ENCODE measurements at places on chromosomes 2 and 18.

GRCh38 chr18:5519448-5520298, 24.1 kb downstream of the EPB41L3 start:
- no peak for DNase-seq

GRCh38 chr2:160752475-160753330, 259.1 kb upstream of the RBMS1 start:
- DNase-seq: peak; percentile 66

DNA sequence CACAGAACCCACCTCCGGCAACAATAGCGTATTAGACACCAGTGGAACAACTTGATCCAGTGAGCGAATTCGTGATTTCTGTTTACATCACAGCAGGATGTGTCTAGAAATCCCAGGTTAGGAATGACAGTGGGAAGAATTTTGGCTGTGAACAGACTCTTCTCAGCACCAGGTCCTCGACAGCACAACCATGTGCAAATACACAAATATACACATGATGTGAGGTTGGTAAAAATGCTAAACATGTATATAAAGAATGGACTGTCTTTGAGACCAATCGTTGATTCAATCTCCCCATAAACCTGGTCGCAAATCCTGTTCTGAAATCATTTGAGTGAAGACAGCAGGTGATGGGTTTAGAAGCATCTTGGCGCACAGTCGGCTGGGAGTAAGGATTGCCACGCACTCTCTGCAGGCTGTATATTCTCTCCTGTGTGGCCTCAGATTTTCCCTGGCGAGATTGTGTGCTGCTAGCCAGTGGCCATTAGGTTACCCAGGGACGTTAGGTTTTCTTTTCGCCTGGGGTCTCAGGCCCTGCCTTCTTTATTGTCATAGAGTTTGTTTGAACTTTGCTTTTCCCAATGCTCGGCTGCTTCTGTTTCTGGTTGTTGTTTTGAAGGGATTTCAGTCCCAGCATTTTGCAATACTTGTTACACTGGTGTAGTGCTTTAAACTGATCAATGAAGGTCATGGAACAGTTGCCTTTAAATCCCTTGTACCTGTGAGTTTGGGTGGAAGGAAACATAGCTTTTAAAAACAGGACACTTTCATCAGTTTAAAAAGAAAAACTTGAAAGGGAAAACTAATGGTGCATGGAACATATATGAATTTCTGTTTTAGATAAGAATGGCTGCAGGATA, 147.3 kb downstream of the ALPK2 start:
- no peak for DNase-seq

DNA sequence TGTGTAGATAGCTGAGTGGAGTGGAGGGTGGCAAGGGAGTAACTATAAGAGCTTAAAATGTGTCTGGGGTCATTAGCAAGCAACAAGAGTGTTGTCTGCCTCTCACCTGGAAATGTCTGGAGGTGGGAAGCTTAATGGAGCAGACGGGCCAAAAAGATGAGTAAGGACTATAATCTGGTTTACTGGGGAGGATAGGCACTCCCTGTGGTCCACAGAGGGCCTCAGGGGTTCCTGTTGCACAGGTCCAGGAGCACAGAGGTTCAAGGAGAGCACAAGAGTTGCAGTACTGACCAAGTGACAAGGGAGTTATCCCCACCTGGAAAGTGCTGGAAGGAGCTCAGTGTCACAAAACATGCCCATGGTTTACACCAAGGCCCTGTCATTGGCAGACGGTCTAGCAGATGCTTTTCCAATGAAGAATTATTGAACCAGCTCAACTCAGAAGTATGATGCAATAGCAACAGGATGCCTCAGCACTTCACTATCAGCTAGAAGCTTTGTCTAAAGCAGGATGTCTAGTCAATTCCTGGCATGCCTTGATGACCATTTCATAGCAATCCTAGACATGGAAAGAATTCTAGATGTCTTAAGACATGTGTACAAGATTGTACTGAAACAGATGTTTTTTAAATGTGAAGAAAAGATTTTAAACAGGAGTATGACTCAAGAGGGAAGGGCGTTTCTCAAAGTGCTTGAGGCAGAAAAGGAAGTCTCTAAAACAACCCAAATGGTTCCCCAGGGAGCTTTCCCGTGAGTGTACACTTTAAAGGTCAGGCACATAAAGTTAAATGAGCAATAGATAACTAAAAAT, 62.9 kb upstream of the SERPINE2 start:
- DNase-seq: peak; percentile 8

DNA sequence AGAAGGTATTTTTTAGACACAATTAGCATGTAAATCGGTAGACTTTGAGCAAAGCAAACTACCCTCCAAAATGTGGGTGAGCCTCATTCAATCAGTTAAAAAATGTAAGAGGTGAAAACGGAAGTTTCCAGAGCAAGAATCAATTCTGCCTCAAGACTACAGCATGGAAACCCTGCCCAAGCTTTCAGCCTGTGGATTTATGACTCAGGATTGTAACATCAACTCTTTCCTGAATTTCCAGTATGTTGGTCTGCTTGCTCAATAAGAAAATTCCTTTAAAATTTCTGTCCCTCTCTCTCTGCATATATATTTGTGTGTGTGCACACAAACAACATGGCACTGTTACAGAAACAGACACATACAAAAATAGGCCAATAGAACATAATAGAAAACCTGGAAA, 228.6 kb upstream of the DOK6 start:
- DNase-seq: no peak

DNA sequence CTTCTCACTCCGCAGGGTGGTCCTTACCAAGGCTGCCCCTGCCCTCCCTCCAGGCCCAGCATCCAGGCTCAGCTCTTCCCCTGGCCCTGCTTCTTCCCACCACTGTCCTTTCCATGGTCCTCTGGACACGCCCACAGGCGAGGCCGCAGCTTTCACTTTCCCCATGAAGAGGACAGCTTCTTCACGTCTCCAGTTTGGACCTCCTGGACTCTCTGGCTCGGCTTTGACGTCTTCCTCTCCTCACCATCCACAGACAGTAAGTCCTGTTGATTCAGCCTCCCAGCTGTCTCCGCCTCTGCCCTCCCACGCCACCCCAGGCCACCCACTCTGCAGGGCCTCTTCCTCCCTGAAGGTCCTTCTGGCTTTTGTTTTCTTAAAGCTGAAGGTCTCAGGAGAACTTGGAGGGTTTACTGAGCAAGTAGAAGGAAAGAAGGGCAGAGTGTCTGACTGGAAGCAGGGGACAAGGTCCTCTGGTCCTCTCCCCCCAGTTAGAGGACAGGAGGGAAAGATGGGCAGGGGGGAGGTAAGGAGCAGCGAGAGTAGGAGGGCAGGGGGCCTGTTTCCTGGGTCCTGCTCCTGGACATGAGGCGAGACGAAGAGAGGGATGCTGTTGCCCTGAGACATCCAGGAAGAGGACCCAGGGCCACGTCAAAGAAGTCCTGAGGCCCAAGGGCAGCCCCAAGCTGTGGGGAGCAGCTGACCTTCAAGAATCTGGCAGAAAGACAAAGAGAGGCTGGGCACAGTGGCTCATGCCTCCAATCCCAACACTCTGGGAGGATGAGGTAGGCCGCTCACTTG, 24.7 kb upstream of the NMUR1 start:
- peak; percentile 88 for DNase-seq

- no peak for DNase-seq
Measured at GRCh38 chr2:189372688-189373257, 68.5 kb upstream of the WDR75 start.

DNA sequence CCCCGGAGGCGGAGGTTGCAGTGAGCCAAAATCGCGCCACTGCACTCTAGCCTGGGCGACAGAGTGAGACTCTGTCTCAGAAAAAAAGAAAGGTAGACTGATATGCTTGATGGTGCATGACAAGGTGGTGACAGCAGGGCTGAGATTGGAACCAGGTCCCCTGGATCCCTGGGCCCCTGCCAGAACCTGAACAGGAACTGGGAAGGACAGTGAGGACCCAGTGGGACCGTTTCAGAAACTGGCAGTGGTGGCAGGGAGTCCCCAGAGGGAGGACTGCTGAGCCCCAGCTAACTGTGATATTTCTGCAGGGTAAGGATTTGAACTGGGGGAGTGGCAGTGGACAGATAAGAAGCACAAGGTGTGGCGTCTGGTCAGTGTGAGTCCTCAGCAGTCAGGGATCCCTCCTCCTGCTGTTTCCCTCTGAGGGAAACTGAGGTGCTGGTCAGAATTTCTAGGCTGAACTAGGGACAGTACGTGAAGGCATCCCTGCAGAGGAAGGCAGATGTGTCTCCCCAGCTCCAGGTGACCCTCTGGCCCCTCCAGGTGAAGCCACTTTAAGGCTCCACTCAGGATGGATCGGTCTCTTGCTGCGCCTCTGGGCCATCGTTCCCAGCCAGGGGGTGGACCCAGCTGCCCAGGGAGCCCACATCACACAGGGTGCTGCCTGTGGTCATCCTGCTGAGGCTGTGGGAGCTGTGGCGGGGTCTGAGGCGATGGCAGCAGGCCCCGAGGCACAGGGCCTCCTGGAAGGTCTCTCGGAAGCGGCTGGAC, 5.6 kb downstream of the NMUR1 start:
- DNase-seq: no peak

- DNase-seq: no peak
Measured at GRCh38 chr18:78732273-78733210, 247.1 kb upstream of the SALL3 start.

DNA sequence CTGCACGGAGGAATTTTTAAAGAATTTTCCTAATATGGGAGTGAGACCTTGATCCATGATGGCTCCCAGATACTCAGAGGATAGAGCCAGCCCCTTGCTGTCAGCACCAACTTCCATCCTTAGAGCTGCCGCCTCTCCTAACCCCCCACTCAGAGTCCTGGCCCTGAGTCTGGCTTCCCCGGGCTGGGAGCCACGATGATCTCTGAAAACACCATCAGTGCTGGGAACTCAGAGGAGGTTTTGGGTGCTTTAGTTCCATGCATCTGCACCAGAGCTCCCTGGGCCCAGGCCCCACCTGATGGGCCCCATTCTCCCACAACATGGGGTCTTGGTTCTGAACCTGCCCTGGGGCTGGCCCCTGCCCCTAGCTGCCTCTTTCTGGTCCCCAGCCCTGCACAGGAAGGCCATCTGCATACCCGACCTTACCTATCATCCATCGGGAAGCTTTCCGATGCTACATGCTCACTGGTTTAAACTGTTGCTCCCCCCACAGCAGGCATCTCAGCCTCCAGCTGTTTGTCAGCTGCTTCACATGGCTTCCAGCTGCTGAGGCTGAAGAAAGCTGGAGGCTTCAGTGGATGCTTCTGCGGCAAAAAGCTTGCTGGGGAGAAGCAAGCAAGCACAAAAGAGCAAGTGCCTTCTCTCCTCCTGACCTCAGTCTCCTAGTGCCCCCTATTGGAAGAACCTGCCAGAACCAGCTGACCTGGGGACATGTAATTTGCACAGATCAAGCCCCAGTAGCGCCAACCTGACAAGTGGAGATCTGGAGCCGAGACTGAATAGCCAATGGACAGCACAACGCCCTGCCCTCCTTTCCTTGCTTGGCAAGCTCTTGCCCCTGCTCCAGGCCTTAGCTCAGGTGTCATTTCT, 24.2 kb upstream of the RHOB start:
- peak; percentile 31 for DNase-seq

GRCh38 chr2:18998491-18998890, 359.9 kb downstream of the OSR1 start:
- DNase-seq: no peak

DNA sequence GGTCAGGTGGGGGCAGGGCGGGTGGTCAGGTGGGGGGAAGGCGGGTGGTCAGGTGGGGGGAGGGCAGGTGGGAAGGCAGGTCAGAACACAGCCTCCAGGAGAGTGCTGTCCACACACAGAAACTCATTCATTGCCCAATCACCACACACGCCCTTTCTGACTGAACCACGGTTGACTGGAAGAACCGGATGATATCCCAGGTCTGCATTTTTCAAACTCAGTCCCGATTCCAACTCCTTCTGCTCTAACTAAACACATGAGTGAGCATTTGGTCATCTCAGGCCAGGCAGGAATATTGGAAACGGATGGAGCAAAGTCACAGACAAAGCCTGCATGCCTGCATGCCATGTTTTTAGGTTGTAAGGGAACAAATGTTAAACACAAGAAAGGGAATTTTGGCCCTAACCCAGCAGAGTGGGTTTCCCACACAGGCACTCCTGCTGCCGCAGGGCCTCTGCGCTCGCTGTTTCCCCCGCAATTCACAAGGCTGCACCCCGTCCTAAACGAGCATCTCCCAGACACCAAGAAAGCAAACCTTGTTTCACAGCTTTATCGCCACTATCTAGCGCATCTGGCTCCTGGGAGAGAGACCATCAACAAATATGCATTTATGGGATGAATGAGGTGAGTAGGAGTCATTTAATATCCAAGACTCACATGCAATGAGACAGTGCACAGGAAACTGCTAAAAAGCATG, 100.1 kb downstream of the ZNF516 start:
- DNase-seq: no peak

- DNase-seq: peak; percentile 71
Measured at GRCh38 chr18:57429167-57430078, 5.8 kb upstream of the ONECUT2 start.

Measured in suppressor macrophage treated with lipopolysaccharide for 4 hours (primary cell).